ENCODE measurements at places on chromosomes 2 and 18.

- no peak for DNase-seq
These were observed 178.9 kb upstream of the FANCL start for GRCh38 chr2:58419983-58420382.

DNA sequence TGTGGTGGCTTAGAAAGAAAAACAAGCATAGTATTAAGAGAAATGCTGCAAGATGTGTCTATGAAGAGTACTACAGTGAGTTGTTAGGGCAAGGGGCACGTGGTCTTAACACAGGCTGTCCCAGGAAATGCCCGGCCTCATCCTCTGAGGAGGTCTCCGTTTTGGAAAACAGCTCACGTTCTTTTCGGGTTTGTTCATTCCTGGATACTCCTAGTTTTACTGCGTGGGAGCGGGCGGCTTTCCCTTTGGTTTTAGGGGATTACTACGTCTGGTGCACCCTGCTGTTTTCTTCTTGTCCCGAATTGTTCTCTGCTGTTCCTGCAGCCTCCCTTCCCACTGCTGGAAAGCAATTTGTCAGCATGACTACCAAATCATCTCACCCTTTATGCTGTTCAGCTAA, 55.5 kb upstream of the RAB6D start:
- no peak for DNase-seq

- DNase-seq, result peak; percentile 43
These were observed at the start of gene CNRIP1 for GRCh38 chr2:68319398-68320117. Gene CNRIP1 (minus strand): TSS chr2:68319949. CDS start chr2:68319400, 549 bp downstream.

- DNase-seq, result no peak
These were observed 123.8 kb downstream of the CELF4 start for GRCh38 chr18:37441821-37442220.

- DNase-seq, result no peak
These were observed 755 bp downstream of the NOL4 start for GRCh38 chr18:34223893-34224422.

- no peak for DNase-seq
These were observed 4.0 kb downstream of the VWA3B start for GRCh38 chr2:98090951-98091350.

- no peak for DNase-seq
These were observed 1.7 kb upstream of the RFTN2 start for GRCh38 chr2:197677056-197677455.
